ENCODE measurements at places on chromosomes 11 and 22. TPM values are rescaled to one million over a fixed set of nuclear protein-coding genes. Genes with fewer than 3 reads are reported as not detected.
A peak's percentile ranks its signal among the peaks of the same experiment; 100 is the strongest.

DNA sequence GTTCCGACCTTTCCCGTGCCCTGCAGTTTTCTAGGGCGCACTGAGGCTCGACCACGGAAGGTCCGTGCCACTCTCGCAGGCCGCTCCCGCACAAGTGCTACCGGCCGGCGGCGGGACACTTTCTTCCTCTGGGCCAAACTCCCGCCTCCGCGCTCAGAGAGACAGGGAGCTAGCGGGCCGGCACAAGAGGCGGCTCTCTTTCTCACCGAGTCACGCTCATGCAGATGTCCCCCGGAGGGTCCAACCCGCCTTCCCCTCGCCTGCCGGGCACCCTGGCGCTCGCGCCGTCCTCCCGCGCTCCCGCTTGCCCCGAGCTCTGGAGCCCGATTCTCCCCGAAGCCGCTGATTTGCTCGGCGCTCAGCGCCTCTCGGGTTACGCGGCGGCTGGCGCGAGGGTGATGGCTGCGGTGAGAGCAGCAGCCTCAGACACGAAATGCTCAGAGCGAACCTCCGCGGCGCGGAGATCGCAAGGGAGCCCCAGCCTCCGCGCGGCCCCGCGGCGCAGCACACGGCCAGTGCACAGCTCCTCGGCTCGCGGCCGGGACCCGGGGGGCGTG, 1.0 kb downstream of the LMO1 start:
- no peak for DNase-seq

DNA sequence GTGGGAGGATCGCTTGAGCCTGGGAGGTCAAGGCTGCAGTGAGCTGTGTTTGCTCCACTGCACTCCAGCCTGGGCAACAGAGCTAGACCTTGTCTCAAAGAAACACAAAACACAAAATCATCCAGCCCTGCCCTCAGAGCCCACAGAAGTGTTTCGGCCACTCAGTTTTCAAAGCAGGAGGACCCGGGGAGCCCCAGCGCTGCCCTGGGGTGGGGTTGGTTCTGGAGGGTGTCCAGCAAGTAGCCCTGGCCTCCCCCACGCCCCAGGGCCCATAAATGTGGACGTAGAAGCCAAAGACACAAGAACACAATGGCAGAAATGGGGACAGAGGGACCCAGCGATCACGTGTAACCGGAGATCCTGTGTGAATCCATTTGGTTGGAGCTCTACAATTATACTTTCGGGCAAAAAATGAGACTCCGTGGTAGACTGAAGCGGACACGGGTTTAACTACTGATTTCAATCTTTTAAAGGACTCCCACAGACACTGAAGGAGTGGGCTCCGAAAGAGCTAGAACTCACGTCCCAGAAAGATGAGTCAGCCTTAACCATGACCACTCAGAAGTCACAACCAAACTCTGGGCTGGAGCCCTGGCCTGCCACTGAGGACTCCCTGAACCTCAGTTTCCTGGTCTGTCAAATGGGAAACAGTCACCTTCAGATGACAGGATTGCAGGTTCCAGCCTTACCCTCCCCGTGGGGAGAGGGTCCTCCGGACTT, 9.0 kb upstream of the CYTH4 start:
- DNase-seq: no peak

DNA sequence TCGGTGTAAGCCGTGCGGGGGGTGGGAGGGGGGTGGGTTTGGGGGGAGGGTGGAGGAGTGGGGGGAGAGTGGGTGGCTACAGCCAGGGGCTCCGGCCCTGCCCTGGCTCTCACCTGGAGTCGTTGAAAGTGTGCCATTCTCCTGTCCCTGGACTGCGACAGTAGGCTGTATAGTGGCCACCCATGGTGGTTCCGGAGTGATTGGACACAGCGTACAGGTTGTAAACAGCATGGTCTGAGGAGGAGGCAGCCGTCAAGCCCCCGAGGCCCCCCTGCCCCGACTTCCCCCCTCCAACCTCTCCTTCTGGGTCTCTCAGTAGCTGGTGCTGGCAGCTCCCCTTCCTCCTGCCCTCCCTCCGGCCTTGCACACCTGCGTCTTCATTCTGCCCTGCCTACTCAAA, 10.6 kb upstream of the MFRP start:
- DNase-seq: no peak

GRCh38 chr11:43403357-43404231, 44.9 kb downstream of the TTC17 start:
- DNase-seq: peak; percentile 12

DNA sequence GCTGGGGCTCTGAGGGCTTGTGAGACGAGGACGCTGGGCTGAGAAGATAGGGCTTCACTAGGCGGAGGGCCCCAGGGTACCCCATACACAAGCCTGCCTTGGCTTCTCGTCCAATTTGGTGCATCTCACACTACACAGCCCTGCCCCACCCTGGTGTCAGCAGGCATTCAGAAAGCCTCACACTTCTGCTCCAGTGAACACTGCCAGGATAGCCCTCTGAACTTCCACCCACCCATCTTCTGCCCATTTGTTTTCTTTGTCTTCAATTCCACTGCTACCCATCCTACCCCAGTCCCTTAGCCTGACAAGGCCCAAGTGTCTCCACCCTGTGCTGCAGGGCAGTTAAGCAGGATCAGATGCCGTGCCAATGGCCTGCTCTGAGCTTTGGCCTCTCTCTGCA, 1.9 kb upstream of the BUD13 start:
- no peak for DNase-seq

The APOA5 gene
- total RNA-seq: not detected

The SPDYC gene
- total RNA-seq: not detected

The DRD2 gene
- total RNA-seq: not detected

The ZNF280B gene
- total RNA-seq: 1.0 TPM

Data from CD4-positive, CD25-positive, alpha-beta regulatory T cell (primary cell).